GM20000 (cell line): ENCODE measurements at places on chromosomes 16 and 17.

- no peak for DNase-seq
These were observed 10.3 kb downstream of the CENPV start for GRCh38 chr17:16342979-16343378.

DNA sequence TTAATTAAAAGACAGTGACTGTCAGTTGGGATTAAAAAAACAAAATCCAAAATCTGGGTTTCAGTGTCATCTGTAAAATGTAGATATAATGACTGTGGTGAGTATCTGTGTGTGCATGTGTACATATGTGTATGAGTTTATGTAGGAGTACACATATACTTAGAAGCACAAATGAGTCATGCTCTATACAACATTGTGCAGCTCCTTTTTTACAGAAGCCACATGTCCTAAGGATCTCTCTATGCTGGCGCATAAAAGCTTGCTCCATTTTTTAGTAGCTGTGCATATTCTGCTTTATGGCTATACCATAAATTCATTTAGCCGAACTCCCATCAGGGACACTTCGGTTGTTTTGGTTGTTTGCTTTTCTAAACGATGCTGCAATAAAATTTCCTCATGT lies 125.2 kb upstream of the EEF2KMT start:
- no peak for DNase-seq

- no peak for DNase-seq
These were observed 10.3 kb downstream of the FLCN start for GRCh38 chr17:17226451-17227265.

- no peak for DNase-seq
These were observed 818 bp downstream of the DPH1 start for GRCh38 chr17:2030779-2031163.

DNA sequence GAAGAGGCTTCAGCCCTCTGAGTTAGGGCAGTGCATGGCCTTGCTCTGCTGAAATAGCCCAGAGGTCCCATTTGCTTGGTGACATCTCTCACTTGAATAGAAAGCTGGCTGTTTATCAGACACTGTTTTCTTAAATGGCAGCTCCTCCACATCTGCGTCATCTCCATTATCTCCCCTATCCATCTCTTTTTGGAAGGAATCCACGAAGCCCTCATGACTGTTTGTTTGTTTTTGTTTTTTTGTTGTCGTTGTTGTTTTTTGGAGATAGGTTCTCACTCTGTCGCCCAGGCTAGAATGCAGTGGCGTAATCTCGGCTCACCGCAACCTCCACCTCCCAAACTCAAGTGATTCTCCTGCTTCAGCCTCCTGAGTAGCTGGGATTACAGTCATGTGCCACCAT lies 16.6 kb downstream of the NAA60 start:
- DNase-seq = no peak

GRCh38 chr16:2852003-2852730 lies 5.8 kb downstream of the PRSS22 start:
- no peak for DNase-seq

GRCh38 chr17:82108961-82109475 lies 11.0 kb upstream of the FASN start:
- no peak for DNase-seq

DNA sequence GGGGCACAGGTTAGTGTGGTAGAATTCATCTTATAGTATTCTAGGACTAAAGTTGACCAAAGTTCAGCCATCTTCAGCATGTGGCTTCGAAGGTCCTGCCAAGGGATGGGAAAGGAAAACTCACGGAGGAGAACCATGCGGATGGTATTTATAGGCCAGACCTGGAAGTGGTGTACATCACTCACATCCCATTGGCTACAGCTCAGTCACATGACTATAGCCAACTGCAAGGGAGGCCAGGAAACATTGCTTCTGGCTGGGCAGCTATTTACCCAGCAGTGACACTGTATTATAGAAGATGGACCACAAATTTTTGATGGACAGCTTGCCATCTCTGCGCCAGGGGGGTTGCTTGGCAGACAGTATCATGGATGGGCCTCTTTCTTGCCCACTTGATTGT lies 35.7 kb upstream of the COQ7 start:
- no peak for DNase-seq

DNA sequence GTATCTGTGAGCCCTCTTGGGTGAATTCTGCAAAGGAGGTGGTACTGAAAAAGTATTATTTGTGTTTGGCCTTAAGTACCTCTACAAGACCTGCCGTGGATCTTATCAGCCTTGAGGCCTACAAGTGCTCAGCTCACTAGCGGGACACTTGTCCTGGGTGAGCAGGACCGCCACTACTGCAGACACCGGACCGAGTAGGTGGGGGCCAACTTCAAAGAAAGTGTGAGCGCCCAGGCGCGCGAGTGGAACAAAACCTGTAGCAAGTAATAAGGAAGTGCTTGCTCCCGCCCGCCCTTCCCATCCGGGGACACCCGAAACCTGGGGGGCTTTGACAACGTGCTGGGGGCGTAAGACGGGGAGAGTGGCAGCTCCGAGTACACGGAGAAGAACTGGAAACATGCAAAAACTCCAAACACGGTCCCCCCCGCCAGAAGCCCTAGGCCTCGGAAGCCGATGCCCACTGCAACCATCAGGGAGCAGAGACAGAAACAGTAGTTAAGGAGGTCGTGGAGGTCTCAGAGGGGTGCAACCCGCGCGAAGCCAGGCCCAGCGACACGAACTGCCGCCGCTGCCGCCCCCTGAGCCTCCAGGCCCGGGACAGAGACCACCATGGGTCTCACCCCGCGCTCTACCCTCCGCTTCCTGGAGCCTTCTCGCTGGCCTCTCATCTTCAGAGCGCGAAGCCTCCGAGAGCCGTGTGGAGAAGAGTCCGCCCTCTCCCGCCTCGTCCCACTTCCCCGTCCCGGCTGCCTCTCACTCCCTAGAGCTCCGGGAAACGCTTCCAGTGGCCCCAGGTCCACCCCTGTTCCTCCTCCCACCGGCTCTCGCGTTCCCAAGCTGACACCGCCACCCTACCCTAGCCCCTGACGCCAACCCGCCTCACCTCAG lies 537 bp downstream of the CNOT1 start:
- DNase-seq = no peak

DNA sequence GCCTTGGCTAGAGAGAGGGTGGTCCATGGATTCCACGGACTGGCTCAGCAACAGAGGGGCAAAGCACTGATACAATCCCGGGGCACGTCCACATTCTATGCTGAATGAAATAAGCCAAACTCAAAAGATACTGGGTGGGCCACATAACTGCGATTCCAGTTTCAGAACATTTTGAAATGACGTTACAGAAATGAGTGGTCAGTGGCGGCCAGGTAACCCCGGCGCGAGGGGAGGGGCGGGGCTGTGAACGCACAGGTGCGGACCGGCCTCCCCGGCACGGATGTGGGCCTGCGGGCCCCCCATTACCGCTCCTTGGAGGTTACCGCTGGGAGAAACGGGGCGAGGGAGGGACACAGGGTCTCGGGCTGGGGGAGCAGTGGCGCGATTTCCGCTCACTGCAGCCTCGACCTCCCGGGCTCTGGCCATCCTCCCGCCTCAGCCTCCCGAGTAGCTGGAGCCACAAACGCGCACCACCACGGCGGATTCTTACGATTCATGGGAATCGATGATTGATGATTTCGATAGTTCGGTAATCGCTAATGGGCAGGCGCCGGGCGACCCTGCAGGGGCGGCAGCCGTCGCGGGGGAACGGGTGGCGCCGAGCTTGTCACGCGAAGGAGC lies 559 bp downstream of the MVD start:
- no peak for DNase-seq
